Chondrocyte (in vitro differentiated cells): ENCODE measurements at places on chromosomes 4 and X. TPM values are rescaled to one million over a fixed set of nuclear protein-coding genes. Genes with fewer than 3 reads are reported as not detected.
A peak's percentile ranks its signal among the peaks of the same experiment; 100 is the strongest.

BEX5 gene
- total RNA-seq = 0.42 TPM in 1 of 3 replicates, not detected in the others

IL21 gene
- total RNA-seq = not detected in 3 replicates

GRCh38 chr4:159107203-159107925 lies 4.5 kb downstream of the RAPGEF2 start:
- no peak for DNase-seq

FAM9C gene
- not detected in 3 replicates for total RNA-seq

- no peak for DNase-seq
These were observed 52.0 kb upstream of the GLRB start for GRCh38 chr4:157023941-157024340.

- DNase-seq = no peak
These were observed 513.6 kb upstream of the PITX2 start for GRCh38 chr4:111136438-111136837.

DNA sequence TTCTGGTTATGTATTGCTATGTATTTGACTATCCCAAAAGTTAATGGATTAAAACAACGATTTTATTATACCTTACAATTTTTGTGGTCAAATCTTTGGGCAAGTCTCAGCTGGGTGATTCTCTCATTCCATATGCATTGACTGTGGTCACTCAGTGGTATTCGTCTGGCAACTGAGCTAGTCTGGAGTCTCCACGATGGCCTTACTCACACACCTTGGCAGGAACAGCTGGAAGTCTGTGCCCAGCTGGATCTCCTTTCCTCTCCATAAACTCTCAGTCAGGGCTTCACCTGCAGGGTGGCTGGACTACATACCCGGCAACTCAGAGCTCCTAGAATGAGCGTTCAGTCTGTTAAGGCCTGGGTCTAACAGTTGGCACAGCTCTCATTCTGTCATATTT lies 141.1 kb upstream of the WDFY3 start:
- DNase-seq = no peak

DNA sequence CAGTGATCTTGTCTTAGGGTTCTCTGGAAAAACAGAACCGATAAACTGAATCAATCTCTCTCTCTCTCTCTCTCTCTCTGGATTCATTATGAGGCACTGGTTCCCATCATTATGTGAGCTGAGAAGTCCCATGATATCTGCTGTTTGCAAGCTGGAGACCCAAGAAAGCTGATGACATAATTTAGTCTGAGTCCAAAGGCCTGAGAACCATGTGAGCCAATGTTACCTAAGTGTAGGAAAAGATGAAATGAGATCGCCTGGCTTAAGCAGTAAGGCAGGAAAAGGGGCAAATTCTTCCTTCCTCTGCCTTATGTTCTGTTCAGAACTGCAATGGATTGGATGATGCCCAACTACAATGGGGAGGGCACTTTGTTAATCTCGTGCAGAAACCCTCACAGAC lies 207.4 kb downstream of the RBM46 start:
- DNase-seq = no peak

CCSER1 gene
- 0.24 TPM in 1 of 3 replicates, not detected in the others for total RNA-seq

ACTRT1 gene
- total RNA-seq = not detected in 3 replicates

DNA sequence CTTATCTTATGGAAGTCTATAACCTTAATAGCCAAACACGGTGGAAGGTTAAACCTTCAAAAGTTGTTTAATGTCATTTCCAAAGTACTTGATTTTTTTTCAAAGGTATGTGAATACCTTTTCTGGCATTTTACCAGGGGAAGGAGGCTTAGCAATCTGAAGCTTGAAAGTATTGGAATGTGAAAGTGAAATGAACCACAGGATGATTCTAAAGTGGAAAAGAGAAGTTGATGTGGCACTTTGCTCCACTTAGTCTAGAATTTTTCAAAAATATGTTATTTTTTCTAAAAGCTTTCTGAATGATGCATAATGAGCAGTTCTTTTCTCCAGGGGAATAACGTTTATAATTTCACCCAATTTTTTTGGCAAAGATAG lies 19.2 kb downstream of the PI4K2B start:
- DNase-seq = no peak

MMAA gene
- 8.3 to 12.9 TPM (median 9.1 TPM) in 3 replicates for total RNA-seq

- DNase-seq = no peak
These were observed 25.6 kb downstream of the ZRSR2 start for GRCh38 chrX:15815779-15816437.

BRS3 gene
- not detected in 3 replicates for total RNA-seq

DNA sequence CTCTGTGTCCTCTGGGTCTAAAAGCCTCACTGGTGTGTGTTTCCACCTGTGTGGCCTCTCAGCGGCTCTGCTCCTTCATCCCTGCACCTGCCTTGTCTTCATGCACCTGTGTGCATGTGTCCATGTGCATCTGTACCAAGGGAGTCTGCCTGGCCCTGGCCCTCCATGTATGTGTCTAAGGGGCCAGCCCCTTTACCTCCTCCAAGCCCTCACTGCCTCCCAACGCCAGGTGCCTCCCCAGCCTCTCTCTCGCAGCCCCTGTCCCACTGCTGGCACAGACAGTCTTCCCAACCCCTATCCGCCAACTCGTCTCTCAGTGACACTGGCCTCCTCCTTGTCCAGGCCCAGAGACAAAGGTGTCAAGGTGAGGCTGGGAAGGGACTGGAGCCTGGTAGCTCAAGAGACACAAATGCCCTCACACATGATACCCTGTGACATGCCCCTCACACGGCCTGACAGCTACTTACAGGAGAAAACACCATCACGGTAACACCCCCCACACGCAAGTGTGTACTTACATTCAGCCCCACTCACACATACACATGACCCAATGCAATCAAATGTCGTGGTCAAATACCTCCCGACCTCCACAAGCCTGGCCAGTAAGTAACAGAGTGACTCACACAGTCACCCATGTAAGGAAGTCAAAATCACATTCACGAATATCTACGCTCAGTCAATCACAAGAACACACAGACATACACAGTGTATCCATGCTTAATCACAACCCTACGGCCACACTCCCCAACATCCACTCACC lies 11.4 kb downstream of the L1CAM start:
- DNase-seq = peak; percentile 78

- DNase-seq = no peak
These were observed 24.7 kb downstream of the EIF2S3 start for GRCh38 chrX:24079411-24079810.

DNA sequence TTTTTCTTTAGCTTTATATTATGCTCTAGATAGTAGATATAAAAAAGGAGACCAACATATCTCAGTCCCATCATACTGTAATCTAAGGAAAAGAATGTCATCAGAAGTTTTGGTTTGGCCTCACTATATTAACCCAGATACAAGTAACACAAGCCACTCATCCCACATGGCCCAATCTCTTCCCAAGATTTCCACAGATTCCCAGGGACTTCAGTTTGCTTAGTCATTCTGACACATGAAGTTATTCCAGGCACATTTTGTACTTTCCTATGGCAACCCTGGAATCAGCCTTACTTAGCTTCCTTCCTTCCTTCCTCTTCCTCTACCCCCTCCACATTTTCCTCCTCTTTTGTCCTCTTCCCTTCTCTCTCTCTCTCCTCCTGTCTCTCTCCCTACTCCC lies 21.7 kb upstream of the DCLK2 start:
- DNase-seq = no peak

- DNase-seq = no peak
These were observed 7.3 kb downstream of the GPR119 start for GRCh38 chrX:130378024-130378669.

SPATA4 gene
- total RNA-seq = 0.49 TPM in 1 of 3 replicates, not detected in the others

DNA sequence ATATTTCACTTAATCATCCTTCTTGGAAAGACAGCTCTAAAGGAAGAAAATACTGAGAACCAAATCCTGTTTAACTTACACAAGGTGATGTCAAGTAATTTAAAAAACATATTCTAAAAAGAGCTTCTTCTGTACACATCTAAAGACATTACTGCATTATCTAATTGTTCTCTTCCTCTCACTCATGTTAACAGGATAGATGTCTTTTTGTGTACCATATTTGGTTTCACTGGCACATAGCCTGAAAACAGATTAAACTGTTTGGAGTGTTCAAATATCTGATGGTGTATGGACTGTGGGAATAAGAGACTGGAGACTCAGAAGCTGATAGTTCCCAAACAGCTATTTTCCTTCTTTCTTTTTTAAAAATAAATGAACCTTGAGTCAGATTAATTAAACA lies 213.3 kb upstream of the MAB21L2 start:
- DNase-seq = no peak

RPL36A gene
- 105 to 164 TPM (median 110 TPM) in 3 replicates for total RNA-seq

- DNase-seq = no peak
These were observed 88.8 kb upstream of the HPRT1 start for GRCh38 chrX:134371133-134371532.

- no peak for DNase-seq
These were observed 727.7 kb downstream of the DMD start for GRCh38 chrX:32483534-32484136.

GRCh38 chrX:150688911-150689451 lies 4.2 kb upstream of the MTMR1 start:
- DNase-seq = no peak

DNA sequence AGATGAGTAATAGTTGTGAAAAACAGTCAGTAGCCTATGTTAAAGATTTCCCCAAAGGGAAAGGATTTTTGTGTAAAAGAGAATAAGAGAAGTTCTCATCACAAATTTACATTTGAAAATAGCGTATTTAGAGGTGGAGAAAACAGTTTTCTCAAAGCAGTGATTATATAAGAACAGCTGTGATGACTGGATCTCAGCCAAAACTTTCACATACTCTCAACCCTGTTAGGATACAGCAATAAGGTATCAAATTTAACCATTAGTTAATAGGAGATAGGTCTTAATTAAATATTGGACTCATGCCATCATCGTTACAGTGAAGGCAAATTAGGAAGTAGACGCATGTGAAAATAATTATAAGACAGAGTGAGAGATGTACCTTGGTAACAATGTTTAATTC lies 622.7 kb downstream of the PCDH18 start:
- DNase-seq = no peak

DNA sequence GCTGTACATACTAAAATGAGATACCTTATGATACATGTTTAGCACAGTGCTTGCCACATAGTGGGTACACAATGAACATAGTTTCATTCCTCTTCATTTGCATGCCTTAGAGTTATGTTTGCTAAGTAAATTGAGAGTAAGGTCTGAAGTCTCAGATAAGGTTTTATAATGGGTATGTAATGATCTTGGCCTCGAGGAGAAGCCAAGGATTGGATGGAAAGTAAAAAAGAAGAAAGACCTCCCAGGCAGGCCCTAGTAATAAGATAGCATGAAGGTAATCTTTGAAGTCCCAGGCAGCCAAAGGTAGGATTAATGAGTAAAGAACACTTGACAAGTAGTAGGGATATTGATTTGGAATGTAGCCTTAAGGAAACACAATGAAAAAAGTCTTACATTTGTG lies 55.8 kb upstream of the TSPAN7 start:
- DNase-seq = no peak

DNA sequence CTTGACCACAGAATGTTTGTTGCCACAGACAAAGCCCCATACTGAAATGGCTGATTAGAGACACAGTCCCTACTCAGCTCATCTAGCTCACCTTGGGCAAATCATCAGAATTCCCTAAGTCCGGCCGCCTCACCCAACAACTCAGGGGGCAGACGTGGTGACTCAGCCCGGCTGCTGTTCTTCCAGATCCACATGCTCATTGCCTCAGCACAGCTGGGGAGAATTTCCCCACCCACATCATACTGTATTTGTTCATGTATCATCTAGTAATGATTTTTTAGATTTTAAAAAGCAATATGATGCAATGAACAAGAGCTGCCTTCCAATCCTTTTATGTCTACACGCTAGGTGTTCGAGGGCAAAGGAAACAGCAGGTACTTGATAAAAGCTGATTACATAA lies 333.8 kb upstream of the TENM3 start:
- DNase-seq = no peak

MAGEC3 gene
- not detected in 3 replicates for total RNA-seq

- DNase-seq = no peak
These were observed 19.7 kb upstream of the ABCG2 start for GRCh38 chr4:88177983-88178625.

CT45A1 gene
- total RNA-seq = not detected in 3 replicates

F8A3 gene
- total RNA-seq = 6.1 to 8.6 TPM (median 6.1 TPM) in 3 replicates

GRCh38 chr4:174279433-174280155 lies 3.9 kb downstream of the FBXO8 start:
- no peak for DNase-seq

SPANXC gene
- not detected in 3 replicates for total RNA-seq

GRCh38 chrX:16903274-16904022 lies 33.3 kb upstream of the RBBP7 start:
- no peak for DNase-seq

UCP1 gene
- total RNA-seq = not detected in 3 replicates

DNA sequence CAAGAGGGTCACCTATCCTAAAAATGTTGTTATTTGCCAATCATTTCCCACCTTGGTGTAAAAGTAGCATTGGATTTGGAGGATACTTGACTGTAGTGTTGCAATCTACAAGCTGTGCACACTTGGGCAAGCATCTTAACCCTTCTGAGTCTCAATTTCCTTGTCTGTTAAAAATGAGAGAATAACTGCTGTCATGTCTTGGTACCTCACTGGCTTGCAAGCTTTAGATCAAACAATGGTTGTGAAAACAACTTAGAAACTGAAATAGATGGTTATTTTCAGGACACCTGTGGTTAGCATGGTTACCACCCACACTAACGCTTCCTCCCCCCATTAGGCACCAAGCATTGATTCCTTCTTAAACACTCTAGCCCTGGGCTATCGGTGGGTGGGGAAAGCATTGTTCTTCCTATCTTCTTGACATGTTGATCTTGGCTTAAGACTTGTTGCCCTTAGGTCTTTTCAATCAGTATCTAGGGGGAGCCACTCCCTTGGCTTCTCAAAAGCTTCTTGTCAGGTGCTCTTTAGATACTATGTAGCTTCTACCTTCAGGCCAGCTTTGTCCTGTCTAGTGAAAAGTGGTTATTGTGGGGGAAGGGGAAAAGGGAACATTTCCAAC lies 10.6 kb upstream of the AMOT start:
- DNase-seq = no peak

LEF1 gene
- 2.8 to 4.6 TPM (median 3.1 TPM) in 3 replicates for total RNA-seq

GRCh38 chr4:177087499-177087898 lies 222.2 kb upstream of the NEIL3 start:
- no peak for DNase-seq

DNA sequence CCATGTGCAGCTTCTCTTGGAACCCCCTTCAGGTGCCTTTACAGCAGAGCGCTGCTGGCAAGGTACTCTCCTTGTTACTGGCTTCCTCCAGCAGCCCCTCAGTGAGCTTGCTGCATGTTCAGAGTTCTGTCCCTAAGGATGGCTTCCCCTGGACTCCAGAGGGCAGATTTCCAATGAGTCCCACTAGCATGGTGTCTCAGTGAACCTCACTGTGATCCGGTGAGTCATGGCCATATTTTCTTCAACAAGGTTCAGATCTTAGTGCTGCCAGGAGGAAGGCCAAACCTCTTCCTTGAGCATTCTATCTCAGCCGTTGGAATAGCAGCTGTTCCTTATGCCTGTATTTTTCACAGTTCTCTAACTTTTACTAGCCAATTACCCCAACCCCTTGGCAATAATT lies 98.8 kb downstream of the CASK start:
- DNase-seq = no peak

GRCh38 chrX:130726661-130727060 lies 176.3 kb downstream of the ENOX2 start:
- no peak for DNase-seq

GRCh38 chr4:40183615-40184411 lies 13.0 kb upstream of the RHOH start:
- DNase-seq = no peak

GRCh38 chrX:129637217-129638109 lies 17.3 kb downstream of the APLN start:
- DNase-seq = no peak

GRCh38 chr4:56743550-56743949 lies 62.5 kb upstream of the HOPX start:
- DNase-seq = no peak
